HuH-7 (cell line): ENCODE measurements at places on chromosomes 4 and X.

GRCh38 chr4:28373601-28374000 is 1513.0 kb downstream of the STIM2 start:
- DNase-seq: no peak

DNA sequence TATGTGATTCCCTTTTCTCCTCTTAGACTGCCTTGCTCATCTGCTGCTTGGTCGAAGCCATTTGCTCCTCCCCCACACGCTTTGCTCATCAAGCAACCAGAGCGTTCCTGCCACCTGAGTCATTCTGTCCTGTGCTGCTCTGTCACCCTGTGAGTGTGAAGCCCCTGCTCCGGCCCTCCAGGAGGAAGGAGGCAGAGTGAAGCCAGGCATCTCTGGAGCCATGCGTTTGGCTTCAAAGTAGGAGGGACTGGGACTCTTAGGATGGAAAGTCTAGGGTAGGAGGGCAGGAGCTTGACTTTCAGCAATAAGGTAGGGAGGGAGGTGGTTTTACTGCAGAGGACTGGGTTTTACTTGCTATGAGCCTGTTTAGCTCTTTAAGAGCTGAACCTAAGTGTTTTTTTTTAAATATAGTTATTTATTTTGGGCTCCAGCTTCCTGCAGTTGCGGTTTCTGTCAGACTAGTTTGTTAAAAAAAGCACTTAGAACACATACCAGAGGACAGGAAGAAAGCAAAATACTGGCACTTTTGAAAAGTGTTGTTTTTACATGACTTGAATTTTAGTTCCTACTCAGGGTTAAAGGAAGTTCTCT is 63.6 kb downstream of the SPINK2 start:
- DNase-seq: no peak

DNA sequence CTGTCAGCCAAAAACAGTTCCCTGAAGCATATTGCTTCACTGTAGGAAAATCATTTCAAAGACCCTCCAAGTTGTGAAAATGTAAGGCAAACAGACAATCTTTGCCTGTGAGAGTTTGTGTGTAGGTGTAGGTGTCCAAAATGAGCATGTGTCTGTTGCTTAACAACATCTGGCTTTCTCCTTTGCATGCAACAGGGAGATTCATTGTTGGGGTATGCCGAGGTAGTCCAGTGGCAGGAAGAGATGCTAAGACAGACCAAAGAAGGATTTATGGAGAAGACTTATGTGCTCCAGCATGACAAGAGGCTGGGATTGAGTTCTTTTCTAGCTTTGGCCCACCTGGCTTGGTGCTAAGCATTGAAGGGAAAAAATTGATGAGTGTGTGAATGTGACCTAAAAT is 29.8 kb upstream of the SMAD1 start:
- DNase-seq: no peak

DNA sequence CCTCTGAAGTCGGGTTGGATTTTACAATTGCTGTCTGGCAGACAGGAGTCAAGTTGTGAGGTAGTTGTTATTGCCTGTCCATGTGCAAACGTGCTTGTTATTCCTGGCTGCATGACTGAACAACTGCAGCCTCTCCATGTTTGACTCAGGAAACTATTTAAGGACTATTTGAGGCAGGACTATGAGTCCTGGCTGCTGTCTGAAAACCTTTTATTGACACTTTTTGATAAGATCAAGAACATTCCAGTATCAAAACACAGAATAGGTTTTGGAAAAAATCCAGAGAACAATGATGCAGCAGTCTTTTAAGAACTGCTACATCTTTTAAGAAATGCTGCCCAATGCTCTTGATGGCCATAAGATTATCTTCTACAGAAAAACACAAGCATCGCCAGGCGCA is 10.0 kb upstream of the SPRY1 start:
- no peak for DNase-seq
